ENCODE measurements at places on chromosomes 12 and 14. TPM values are rescaled to one million over a fixed set of nuclear protein-coding genes. Genes with fewer than 3 reads are reported as not detected.

The PGF gene
- 2.2 TPM for total RNA-seq

DNA sequence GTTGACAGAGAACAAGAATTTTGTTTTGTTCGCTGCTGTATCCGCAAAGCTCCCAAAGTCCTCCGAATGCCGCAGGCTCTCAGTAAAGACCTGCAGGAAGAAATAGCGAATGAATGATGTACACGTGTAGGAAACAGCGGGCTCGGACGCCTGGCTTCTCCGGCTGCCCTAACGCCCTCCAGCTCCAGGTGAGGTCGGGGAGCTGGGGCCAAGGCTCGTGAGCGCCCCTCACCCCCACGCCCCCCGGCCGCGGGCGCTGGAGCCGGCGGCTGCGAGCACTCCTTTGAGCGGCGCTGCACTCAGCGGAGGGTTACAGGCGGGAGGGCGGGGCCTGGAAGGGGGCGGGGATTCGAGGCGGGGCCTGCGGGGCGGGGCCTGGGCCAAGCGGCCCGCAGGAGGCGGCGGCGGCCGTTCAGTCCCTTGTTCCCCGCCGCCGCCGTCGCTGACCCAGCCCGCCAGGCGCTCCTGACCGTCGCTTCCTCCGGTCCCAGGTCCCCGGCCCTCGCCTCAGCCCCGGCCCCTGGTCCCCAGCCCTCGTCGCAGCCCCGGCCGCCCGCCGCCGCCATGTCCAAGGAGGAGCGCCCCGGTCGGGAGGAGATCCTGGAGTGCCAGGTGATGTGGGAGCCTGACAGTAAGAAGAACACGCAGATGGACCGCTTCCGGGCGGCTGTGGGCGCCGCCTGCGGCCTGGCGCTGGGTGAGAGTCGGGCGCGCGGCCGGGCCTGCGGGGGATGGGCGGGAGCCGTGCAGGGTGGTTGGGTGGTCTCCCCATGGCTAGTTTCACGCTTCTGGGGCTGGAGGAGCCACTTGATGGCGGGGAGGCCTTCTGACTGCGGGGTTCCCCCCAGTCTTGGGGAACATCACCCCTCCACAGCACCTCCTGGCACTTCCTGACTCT lies at the start of gene AACS:
Gene AACS (plus strand): TSS at position 415 of the 898 bp plus-strand sequence. CDS start 150 bp downstream, at position 565.
- peak; percentile 95 for ATAC-seq

- peak; percentile 63 for ATAC-seq
These were observed 588.2 kb downstream of the NRXN3 start for GRCh38 chr14:78758333-78758732.

DNA sequence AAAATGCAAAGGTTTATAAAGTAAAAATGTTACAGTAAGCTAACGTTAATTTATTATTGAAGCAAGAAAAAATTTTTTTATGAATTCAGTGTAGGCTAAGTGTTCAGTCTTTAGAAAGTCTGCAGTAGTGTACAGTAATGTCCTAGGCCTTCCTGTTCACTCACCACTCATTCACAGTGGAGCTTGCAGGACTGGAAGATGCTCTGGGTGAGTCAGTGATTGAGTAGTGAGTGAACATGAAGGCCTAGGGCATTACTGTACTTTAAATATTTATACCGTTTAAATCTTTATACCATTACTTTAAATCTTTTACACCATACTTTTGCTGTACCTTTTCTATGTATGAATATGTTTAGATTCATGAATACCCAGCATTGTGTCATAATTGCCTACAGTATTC lies 120.3 kb upstream of the SLC38A4 start:
- no peak for ATAC-seq

- no peak for ATAC-seq
These were observed 90.7 kb downstream of the PLEKHA5 start for GRCh38 chr12:19220205-19220604.

- ATAC-seq, result peak; percentile 89
These were observed 19.3 kb upstream of the KRT7 start for GRCh38 chr12:52213564-52214420.

- ATAC-seq, result no peak
These were observed 219.8 kb downstream of the PTPRO start for GRCh38 chr12:15541996-15542631.

GRCh38 chr12:42172441-42173210 lies 28.0 kb upstream of the GXYLT1 start:
- no peak for ATAC-seq

DNA sequence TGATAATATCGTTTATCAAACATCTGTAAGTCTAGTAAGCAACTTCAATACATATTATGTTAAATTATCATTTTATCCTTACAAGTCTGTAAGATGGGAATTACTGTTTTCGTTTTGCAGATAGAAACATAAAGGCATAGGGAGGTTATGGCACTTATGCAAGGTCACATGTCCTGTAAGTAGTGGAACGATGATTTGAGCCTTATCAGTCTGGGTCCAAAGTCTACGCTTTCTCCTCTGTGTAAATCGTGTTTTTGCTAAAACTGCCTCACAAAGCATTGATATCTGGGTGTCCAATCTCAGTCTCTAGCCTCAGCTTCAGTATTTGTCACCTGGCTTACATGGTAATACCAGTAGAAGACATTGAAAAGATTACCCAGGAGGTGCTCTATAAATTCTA lies 174.9 kb upstream of the RASSF8 start:
- ATAC-seq, result no peak

- ATAC-seq, result no peak
These were observed 383.5 kb downstream of the ZFP36L1 start for GRCh38 chr14:68409387-68409786.

The PRR4 gene
- total RNA-seq, result 7.9 TPM

DNA sequence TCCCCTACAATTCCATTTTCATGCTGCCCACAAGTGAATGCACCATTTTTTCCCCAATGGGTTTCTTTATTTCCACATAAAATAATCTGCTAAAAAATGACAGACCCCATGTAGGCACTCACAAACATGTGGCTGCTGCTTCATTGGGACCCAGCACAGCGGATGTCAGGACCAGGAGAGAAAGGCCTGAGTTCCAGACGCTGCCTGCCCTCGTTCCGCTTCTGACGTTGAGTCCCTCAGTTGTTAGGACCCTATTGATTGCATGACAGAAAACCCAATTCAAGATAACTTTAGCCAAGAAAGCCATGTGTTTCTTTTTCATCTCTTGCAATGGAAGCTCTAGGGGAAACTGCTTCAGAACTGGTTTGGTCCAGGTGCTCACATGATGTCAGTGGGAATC lies 34.6 kb downstream of the ADGRD1 start:
- no peak for ATAC-seq

GRCh38 chr12:74598819-74599218 lies 61.2 kb downstream of the ATXN7L3B start:
- no peak for ATAC-seq

The C12orf60 gene
- 1.5 TPM for total RNA-seq

DNA sequence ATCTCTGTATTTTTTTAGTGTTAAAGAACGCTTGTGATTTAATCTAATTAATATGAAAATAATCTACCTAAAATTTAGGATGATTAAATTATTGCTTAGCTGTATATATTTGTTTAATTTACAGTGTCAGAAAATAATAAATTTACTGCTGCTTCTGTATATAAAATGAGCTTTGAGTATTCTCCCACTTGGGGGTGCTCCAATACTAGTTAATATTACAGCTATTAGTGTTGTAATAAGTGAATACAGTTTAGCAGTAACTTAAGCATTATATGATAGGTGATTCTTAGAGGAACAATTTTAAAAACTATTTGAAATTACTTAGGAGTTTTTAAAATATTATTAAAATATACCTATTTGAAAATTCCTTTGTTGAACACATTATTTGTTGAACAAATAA lies 62.2 kb downstream of the PAPOLA start:
- no peak for ATAC-seq

DNA sequence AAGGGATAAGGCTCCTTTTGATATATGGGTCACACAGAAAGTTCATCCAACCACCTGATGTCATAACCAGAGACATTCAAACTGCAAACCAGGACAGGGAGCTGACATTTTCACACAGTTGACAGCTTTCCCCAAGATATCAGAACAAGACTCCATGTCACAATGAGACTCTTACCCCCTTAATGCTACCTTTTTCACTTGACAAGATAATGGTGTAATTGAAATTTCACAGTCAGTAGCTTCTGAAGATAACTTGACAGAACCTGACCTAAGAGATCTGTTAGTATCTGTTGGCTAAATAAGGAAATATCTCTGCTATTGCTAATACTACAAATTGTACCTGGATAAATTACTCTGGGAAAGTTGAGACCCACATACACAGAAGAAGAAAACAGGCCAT lies 187.3 kb downstream of the C12orf50 start:
- no peak for ATAC-seq

DNA sequence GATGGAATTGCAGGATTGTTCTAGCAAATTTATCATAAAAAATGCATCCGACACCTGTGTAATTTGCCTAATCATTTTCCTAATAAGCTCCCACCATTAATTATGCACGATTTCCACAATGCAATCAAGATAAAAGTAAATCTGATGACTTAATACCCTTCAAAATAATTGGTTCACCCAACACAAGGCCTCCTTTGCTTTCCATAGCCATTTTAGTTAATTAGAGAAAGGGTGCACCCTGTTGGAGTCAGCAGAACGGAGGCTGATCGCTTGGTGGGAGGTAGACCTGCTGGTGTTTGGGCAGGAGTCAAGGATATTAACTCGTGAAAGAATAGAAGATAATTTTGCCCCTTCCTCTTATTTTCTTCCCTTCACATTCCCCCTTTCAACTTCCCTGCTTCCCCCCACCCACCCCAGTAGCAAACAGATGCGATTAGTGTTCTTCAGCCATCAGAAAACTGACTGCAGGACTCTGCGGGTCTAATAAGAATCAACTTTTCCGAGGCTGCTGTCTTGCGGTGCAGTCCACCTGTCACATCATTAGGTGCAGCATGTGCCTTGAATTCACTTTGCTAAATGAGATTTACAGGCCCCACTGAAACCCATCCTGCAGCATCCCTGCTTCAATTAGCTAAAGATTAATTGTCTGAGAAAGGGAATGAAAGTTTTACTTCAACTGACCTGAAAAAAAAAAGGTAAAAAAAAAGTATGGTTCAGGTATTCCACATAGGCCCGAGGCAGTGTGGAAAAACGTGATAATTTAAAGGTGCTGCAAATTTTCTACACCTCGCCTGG lies 553.7 kb upstream of the LMO3 start:
- ATAC-seq, result no peak

The PTCSC3 gene
- total RNA-seq, result not detected

GRCh38 chr12:95712269-95712668 lies 78.3 kb downstream of the NTN4 start:
- ATAC-seq, result no peak

The KRT3 gene
- total RNA-seq, result 0.66 TPM

- ATAC-seq, result no peak
These were observed 72.3 kb downstream of the LRIG3 start for GRCh38 chr12:58847901-58848600.

The TPPP2 gene
- not detected for total RNA-seq

- ATAC-seq, result no peak
These were observed 203.1 kb downstream of the ETNK1 start for GRCh38 chr12:22828066-22828465.

The CISTR gene
- total RNA-seq, result not detected

DNA sequence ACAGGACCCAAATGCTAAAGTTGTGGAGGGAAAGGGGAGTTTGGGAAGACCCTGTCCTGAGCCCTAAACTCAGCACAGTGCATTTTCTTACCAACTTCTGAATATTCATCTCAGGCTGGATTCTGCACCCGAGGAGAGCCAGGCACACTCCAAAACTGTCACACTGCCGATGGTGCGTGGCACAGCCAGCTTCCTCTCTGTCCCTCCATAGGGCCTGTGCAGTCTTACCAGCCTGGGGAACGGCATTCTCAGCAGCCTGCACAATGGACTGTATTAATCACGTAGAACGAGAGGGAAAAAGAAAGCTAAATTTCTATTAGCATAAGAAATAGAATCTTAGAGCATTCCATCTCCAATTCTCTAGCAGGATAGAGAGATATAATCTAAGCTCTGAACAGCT lies 71.3 kb upstream of the GPATCH2L start:
- ATAC-seq, result no peak

The SLC17A8 gene
- total RNA-seq, result 0.76 TPM

The KRT1 gene
- total RNA-seq, result 0.19 TPM

The AP4S1 gene
- total RNA-seq, result 7.6 TPM

The HHIPL1 gene
- total RNA-seq, result 1.8 TPM

The C12orf54 gene
- total RNA-seq, result not detected

DNA sequence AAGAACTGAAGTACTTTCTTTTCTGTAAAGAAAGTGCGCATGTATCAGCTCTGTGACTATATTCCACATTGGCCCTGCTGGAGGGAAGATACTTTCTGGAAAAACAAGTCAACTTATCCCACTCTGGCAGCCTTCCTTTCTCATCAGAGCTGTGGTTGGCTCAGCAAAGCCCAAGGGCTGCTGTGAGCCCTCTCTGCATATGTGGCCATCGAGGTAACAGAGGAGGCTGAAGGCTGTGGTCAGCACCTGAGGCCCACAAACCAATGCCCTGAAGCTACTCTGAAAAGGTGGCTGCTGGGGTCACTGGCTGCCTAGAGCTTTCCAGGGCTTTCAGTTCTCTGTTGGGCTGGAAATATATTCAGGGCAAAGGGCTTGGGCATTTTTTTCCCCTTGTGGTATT lies 70.8 kb upstream of the IGF1 start:
- ATAC-seq, result no peak

GRCh38 chr14:64960762-64961276 lies 11.3 kb downstream of the RAB15 start:
- no peak for ATAC-seq

DNA sequence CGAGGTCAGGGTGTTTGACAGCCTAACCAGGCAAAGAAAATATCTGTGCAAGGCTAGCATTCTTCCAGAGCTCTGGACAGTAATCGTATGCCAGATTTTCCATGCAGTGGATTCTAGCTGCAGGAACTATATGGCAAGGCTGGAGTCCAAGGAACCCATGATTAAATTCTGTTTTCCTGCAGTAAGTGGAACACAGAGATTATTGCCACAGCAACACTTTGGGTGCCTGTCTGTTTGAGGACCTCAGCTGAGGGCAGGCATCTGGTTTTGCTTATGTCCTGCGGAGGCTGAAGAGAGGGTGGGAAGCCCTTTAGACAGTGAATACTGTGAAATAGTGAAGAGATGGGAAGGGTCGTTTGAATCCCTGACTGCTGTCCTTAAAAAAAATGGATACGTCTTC lies 104.4 kb downstream of the DAD1 start:
- ATAC-seq, result no peak

The BHLHE41 gene
- 0.05 TPM for total RNA-seq

GRCh38 chr12:99393763-99394162 lies 253.8 kb upstream of the GARIN6 start:
- ATAC-seq, result no peak

- ATAC-seq, result no peak
These were observed 70.8 kb downstream of the BTG1 start for GRCh38 chr12:92074889-92075288.

GRCh38 chr14:74661726-74662450 lies 49.9 kb upstream of the LTBP2 start:
- ATAC-seq, result no peak

GRCh38 chr14:91415794-91416743 lies 1.6 kb downstream of the CCDC88C start:
- ATAC-seq, result no peak

GRCh38 chr14:36522347-36522971 lies 2.4 kb upstream of the NKX2-1 start:
- no peak for ATAC-seq

GRCh38 chr12:104752016-104752415 lies 206.1 kb downstream of the SLC41A2 start:
- no peak for ATAC-seq

Data from motor neuron (in vitro differentiated cells).